ENCODE measurements at places on chromosomes 4 and X.

DNA sequence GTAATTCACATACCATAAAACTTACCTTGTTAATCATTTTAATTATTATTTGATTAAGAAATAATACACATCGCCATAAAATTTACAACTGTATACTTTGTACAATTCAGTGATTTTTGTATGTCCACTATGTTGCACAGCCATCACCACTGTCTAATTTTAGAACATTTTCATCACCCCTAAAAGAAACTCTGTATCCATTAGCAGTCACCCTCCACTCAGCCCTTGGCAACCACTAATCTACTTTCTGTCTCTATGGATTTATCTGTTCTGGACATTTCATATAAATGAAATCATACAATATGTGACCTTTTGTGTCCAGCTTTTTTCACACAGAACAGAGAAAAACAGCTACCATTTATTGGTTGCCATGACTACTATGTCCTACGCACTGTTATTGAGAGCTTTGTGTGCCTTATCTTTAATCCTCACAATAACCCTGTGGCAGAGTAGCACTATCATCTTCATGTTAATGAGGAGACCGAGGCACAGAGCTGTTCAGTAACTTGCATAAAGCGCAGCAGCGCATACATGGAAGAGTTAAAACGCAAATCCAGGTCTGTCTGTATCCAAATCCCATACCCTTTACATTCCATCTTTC lies 64.6 kb upstream of the PAGE1 start:
- DNase-seq: no peak

GRCh38 chr4:153763404-153763803 lies 3.6 kb upstream of the RNF175 start:
- DNase-seq: no peak

GRCh38 chrX:74272230-74272629 lies 31.8 kb upstream of the ZCCHC13 start:
- DNase-seq: no peak

GRCh38 chrX:70970482-70970995 lies 39.6 kb upstream of the SLC7A3 start:
- DNase-seq: no peak

DNA sequence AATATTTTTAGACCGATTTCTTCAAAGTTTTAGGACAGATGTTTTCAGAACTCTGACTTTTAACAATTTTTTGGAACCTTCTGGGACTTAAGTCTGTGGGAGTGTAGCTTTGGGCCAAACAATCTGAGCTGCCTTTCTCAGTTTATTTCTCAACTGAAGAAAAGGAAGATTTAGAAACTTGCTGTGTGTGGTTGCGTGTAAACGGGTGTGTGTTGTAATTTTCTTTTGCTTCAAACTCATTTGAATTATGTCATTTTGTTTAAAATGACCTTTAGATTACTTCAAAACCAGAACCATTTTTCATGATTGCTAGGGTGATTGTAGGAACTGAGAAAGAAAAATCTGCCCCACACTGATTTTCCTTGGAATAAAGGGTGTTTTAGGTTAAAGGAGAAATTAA lies 577.7 kb upstream of the GALNTL6 start:
- DNase-seq: no peak

DNA sequence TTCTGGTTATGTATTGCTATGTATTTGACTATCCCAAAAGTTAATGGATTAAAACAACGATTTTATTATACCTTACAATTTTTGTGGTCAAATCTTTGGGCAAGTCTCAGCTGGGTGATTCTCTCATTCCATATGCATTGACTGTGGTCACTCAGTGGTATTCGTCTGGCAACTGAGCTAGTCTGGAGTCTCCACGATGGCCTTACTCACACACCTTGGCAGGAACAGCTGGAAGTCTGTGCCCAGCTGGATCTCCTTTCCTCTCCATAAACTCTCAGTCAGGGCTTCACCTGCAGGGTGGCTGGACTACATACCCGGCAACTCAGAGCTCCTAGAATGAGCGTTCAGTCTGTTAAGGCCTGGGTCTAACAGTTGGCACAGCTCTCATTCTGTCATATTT lies 141.1 kb upstream of the WDFY3 start:
- DNase-seq: no peak

DNA sequence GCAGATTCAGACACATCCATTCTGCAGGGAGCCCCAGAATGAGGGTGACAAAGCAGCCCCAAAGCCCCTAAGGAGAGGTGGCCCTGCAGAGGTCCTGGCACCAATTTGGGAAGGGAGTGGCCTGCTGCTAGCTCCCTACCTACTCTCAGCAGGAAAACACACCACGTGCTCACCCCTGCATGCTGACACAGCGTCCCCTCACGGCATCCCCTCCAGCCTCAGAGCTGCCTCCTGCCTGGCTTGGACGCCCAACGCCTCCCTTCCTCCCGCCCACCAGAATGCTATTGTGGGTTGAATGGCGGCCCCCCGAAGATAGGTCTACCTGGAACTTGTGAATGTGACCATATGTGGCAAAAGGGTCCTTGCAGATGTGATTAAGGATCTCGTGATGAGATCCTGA lies 28.8 kb downstream of the ZFYVE28 start:
- DNase-seq: no peak

GRCh38 chr4:148954011-148954749 lies 512.0 kb upstream of the NR3C2 start:
- DNase-seq: no peak

DNA sequence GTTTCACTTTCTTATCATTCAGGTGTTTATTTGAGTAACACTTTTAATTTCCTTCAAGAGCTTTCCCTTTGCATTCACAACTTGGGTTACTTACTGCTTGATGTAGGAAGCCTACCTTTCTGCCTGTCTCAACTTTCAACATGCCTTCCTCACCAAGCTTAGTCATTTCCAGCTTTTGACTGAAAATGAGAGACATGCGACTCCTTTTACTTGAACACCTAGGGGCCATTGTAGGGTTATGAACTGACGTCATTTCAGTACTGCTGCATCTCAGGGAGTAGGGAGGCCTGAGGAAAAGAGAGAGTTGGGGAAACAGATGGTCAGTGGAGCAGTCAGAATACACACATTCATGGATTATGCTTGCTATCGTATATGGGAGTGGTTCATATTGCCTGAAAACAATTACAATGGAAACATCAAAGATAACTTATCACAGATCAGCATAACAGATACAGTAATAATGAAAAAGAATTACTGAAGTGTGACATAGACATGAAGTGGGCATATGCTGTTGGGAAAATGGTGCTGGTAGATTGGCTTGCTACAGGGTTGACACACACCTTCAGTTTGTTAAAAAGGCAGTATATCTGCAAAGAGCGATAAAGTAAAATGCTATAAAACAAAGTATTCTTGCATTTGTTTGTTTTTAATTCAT lies 25.7 kb downstream of the USP53 start:
- no peak for DNase-seq

DNA sequence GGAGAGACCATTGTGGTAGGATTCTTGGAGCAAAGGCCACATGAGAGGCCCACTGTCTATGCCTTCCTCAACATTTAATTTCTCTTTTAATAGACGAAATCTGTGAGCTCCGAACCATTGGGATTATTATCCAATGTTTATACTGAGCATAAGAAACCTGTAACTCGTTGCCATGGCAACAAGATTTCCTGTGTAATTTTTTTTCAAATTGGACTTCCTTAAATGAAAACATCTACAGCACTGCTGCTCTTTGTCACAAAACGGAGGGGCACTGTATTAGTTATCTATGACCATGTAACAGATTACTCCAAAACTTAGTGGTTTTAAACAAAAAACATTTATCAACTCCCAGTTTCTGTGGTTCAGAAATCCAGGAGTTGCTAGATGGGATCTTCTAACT lies 38.7 kb downstream of the PPP1R2C start:
- DNase-seq: no peak

DNA sequence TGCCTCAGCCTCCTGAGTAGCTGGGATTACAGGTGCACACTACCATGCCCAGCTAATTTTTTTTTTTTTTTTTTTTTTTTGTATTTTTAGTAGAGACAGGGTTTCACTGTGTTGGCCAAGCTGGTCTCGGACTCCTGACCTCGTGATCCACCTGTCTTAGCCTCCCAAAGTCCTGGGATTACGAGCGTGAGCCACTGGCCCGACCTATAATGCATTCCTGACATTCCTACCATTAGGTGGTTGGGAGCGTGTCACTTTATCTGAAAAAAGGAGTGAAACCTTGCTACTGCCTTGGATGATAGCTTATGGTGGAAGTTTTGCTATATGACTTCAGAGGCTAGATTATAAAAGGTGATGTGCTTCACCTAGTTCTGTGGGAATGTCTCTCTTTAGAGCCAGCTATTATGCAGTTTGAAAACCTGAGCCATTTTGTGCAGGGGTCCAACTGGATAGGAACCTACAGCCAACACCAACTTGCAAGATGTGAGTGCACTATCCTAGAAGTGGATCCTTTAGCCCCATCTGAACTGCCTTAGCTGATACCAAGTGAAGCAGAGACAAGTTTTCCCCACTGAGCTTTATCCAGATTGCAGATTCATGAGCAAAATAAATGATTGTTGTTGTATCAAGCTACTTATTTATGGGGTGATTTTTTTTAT lies 29.8 kb upstream of the EMCN start:
- DNase-seq: no peak

GRCh38 chr4:78754872-78755271 lies 21.3 kb upstream of the BMP2K start:
- DNase-seq: no peak

- no peak for DNase-seq
Measured at GRCh38 chr4:110134269-110134869, 64.0 kb downstream of the ELOVL6 start.

DNA sequence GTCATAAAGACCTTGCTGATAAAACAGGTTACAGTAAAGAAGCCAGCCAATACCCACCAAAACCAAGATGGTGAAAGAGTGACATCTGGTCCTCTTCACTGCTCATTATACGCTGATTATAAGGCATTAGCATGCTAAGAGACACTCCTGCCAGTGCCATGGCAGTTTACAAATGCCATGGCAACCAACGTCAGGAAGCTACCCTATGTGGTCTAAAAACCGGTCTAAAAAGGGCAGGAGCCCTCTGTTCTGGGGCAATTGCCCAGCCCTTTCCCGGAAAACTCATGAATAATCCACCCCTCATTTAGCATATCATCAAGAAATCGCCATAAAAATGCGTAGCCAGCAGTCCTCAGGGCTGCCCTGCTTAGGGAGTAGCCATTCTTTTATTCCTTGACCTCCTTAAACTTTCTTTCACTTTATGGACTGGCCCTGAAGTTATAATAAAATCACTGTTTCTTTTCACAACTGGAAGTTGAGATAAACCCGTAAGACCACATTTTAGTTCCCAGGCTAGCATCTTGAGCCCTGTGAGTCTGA lies 260.5 kb upstream of the FAT1 start:
- no peak for DNase-seq

- DNase-seq: peak; percentile 34
Measured at GRCh38 chrX:51802917-51803688, 59.9 kb downstream of the GSPT2 start.

Data from NCI-H1436 (cell line).